CD14-positive monocyte (primary cell): ENCODE measurements at places on chromosomes 6 and 20.

GRCh38 chr20:39850821-39851330, 838.2 kb downstream of the MAFB start:
- H3K27me3 ChIP-seq: no peaks in the 10 kb centered on the region
- H3K27ac ChIP-seq: no peak overlapping the region
- no peaks in the 10 kb centered on the region for H3K36me3 ChIP-seq
- DNase-seq: no peak
- no peaks in the 10 kb centered on the region for H3K4me1 ChIP-seq

- H3K27me3 ChIP-seq: no peaks in the 10 kb centered on the region
- peaks cover 51% of the 10 kb centered on the region for H3K4me1 ChIP-seq
- H3K36me3 ChIP-seq: no peaks in the 10 kb centered on the region
- no peak for DNase-seq
These were observed 54.0 kb upstream of the SNX9 start for GRCh38 chr6:157768863-157769551.

DNA sequence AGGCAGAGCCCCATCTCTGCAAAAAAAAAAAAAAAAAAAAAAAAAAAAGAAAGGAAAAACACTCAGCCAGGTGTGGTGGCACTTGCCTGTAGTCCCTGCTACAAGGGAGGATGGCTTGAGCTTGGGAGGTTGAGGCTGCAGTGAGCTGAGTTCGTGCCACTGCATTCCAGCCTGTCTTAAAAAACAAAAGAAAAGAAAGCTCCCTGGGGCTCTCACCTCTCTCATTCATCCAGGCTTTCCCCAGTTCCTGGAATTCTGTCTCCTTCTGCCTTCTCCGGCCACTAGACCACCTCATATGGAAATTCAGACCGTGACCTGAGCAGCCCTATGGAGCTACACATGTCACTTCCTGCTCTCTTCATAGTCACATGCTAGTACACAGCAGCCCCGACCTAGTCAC, 101.1 kb upstream of the TAB2 start:
- no peak overlapping the region for H3K4me3 ChIP-seq
- no peaks in the 10 kb centered on the region for H3K27me3 ChIP-seq

DNA sequence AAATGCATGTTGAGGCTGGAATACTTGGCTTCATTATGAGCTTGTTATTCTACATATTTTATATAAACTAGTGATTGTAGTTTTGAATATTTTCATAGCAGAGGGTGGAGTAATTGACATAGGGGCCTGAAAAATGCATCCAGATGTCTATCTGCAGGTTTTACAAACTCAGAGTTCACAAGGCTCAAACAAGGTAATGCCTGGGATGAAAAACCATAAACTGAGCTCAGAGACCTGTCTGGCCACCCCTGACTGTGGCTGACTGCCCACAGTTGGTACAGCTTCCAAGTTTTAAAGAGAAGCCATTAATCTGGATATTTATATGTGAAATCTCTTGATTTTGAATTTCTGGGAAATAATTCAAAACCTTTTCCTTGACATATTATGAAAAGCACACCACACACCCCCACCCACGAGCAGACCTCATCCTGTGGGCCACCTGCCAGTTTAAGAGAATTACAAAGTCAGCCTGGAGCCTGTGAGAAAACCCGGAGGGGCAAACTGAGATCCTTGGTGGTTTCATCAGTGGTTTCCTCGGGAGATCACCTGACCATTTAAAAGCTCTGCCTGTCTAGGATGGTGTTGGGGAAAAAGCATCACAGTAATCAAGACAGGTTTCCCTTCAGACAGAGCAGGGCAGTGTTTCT, 230.1 kb downstream of the SAMD5 start:
- no peak for DNase-seq
- H3K4me3 ChIP-seq: no peak overlapping the region
- no peak overlapping the region for H3K27ac ChIP-seq
- no peaks in the 10 kb centered on the region for H3K27me3 ChIP-seq

GRCh38 chr6:131250122-131250521, 114.9 kb downstream of the AKAP7 start:
- H3K36me3 ChIP-seq: no peaks in the 10 kb centered on the region
- DNase-seq: peak; percentile 12

DNA sequence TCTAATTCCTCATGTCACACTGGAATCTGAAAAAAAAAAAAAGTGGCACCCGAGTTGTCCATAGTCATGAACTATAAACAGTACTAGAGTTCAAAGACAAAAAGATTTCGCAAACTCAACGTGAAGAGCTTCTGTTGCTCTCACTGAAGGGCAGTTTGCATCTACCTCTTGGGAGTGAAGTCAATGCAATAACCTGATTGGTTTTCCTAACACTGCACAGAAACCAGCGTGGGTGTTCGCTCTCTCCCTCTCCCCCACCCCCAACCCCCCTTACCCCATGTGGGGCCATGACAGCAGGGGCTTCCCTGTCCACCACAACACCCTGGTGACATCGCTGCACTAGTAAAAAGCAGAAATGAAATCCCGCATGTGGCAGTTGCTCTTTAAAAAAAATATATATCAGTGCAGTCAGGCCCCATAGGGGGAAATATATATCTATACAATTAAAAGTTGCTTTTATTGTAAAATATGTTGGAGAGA, 66.9 kb downstream of the GMPR start:
- H3K36me3 ChIP-seq: peaks cover 55% of the 10 kb centered on the region
- no peak overlapping the region for H3K27ac ChIP-seq
- no peak for DNase-seq
- peaks cover 4% of the 10 kb centered on the region for H3K4me1 ChIP-seq

- no peak overlapping the region for H3K27ac ChIP-seq
- H3K36me3 ChIP-seq: no peaks in the 10 kb centered on the region
- H3K27me3 ChIP-seq: no peaks in the 10 kb centered on the region
- no peak overlapping the region for H3K4me3 ChIP-seq
These were observed 1012.7 kb downstream of the EYS start for GRCh38 chr6:64694356-64694755.

DNA sequence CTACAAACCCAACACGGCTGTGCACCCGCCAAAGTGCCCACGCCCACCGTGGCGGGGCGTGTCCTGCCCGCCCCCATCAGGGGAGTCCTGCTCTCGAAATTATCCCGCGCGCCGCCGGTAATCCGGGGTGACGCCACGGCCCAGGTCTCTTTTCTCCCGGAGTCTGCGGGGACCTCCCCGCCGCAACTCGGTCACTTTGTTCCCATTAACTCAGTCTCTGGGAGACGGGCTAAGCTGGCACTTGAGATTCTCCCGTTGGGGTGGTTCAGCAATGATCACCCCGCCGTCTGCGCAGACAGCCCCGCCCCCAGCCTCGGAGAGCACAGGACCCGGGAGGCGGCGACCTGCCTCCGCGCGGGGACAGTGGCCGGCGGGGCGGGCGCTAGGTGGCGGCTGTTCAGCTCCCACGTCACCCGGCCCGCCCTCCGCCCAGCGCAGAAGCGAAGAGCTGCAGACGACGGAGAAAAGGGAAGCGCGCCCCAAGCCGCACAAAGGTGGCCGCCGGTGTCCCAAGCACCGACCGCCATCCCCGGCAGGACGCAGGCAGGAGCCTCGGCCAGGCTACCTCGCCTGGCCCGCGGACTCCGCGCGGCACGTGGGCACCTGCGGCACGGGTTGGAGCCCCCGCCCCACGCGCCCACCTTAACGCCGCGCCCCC, 31.5 kb downstream of the SF3B5 start:
- DNase-seq: peak; percentile 90
- no peaks in the 10 kb centered on the region for H3K27me3 ChIP-seq
- H3K36me3 ChIP-seq: no peaks in the 10 kb centered on the region

GRCh38 chr20:44683263-44684046, 31.7 kb upstream of the CCN5 start:
- H3K27ac ChIP-seq: no peak overlapping the region
- peak; percentile 56 for DNase-seq
- H3K4me3 ChIP-seq: no peak overlapping the region
- H3K27me3 ChIP-seq: no peaks in the 10 kb centered on the region
- no peaks in the 10 kb centered on the region for H3K4me1 ChIP-seq

GRCh38 chr6:165689699-165690098, 26.7 kb upstream of the PDE10A start:
- no peak overlapping the region for H3K4me3 ChIP-seq
- no peak for DNase-seq
- H3K27ac ChIP-seq: no peak overlapping the region

GRCh38 chr6:109482905-109483734, at the start of gene ZBTB24:
ZBTB24 (minus strand) TSS chr6:109483219; CDS start chr6:109482026, 1,193 bp downstream.
- H3K36me3 ChIP-seq: peaks cover 22% of the 10 kb centered on the region
- peak within 1 kb of the TSS; percentile 94 for H3K4me3 ChIP-seq
- peaks cover 35% of the 10 kb centered on the region for H3K4me1 ChIP-seq
- no peaks in the 10 kb centered on the region for H3K27me3 ChIP-seq

- no peaks in the 10 kb centered on the region for H3K4me1 ChIP-seq
- no peaks in the 10 kb centered on the region for H3K27me3 ChIP-seq
- no peak within 1 kb of the TSS for H3K4me3 ChIP-seq
- no peaks in the 10 kb centered on the region for H3K36me3 ChIP-seq
- no peak within 1 kb of the TSS for H3K27ac ChIP-seq
These were observed at the start of gene OR2J3 for GRCh38 chr6:29107758-29108157. OR2J3 (plus strand) TSS chr6:29108058; CDS start chr6:29111891, 3,833 bp downstream.

DNA sequence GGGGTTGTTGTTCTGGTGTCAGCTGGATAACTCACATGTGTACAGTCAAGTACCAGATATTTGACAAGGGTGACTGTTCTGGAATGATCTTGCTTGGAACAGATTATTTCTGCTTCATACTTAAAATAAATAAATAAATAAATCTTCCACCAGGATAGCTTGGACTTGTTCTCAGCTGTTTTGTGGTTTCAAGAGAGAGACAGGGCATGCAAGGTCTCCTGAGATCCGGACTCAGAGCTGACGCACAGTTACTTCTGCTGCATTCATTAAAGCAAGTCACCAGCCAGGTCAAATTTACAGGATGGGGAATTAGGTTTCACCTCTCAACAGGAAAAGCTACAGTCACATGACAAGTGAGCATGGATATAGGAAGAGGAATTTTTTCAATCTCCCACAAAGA, 285.0 kb upstream of the SPTLC3 start:
- H3K27me3 ChIP-seq: no peaks in the 10 kb centered on the region
- no peak for DNase-seq
- H3K27ac ChIP-seq: no peak overlapping the region
- H3K4me3 ChIP-seq: no peak overlapping the region
- no peaks in the 10 kb centered on the region for H3K4me1 ChIP-seq

DNA sequence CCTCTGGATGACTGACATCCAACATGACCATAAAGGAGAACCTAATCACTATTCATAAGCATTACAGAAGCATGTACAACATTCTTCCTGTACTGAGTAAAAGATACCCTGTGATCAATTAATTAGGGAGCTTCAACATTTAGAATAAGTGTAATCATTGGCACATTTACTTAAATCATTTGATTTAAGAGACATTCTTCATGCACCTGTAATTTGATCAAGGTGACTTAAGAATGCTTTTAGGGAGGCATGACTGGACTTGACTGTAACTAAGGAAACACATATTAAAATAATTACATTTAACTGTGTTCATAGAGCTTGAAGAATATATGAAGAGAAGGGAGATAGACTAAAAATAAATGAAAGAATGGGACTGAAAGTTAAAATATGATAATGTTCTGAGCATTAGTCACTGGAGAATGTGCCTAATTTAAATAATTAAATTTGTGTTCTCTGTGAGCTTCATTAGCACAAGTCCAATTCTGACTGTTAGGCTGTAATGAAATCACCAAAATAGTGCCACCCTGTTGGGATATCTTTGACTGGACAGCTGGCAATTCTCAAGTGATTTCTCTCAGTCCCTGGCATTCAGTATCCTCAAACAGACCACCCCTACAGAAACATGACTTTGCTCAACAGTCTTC, 295.5 kb upstream of the ADGRB3 start:
- DNase-seq: no peak
- no peaks in the 10 kb centered on the region for H3K36me3 ChIP-seq
- H3K4me3 ChIP-seq: no peak overlapping the region
- no peak overlapping the region for H3K27ac ChIP-seq
- H3K4me1 ChIP-seq: no peaks in the 10 kb centered on the region

DNA sequence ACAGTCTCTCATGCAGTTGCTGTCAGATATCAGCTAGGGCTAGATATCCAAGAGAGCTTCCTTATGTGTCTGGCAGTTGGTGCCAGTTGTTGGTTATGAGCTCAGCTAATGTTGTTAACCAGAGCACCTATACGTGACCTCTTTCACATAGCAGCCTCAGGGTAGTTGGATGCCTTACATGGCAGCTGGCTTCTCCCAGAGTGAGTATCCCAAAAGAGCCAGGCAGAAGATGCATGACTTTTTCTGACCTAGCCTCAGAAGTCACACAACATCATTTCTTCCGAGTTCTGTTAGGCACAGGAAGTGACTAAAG, 175.7 kb downstream of the VEGFA start:
- no peaks in the 10 kb centered on the region for H3K36me3 ChIP-seq
- no peaks in the 10 kb centered on the region for H3K27me3 ChIP-seq
- no peak overlapping the region for H3K4me3 ChIP-seq
- no peak overlapping the region for H3K27ac ChIP-seq
- DNase-seq: no peak
- H3K4me1 ChIP-seq: no peaks in the 10 kb centered on the region

DNA sequence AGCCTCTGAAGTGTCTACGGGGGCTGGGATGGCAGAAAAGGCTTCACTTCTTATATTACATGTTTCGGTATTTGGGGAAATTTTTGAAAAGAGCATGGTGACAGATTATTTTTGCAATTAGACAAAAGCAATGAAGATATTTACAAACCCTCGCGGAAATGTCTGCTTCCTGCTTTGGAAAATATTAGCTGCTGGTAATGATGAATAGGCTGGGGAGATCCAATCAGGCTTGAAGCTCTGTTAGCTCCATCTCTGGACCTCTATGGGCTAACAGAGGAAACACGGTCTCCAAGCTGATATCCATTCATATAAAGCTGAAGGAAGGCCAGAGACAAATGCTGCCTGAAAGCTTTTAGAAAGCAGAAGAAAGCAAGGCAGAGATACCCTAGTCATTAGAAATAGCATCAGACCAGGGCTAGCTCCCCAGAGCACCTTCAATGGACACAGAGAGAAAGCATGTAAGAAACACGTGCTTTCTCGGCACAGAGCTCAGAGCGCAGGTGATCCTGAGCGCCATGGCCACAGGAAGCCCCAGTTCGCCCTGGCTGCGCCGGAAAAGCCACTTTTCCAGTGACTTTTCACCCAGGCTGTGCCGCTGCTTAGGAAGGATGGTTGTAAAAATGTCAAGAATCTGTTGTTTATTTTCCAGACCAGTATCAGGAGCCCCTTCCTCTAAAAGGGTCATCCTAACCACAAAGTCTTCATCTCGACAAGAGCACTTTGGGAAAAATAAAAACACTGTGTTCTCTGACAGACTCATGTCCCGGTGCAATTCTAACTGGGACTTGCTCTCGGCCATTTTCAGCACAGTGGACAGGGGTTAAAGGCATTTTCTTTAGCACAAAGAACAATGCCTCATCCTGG, 68.5 kb upstream of the NFATC2 start:
- no peaks in the 10 kb centered on the region for H3K4me1 ChIP-seq
- H3K27me3 ChIP-seq: no peaks in the 10 kb centered on the region

GRCh38 chr20:33209789-33210188, 7.4 kb upstream of the BPIFA3 start:
- H3K36me3 ChIP-seq: no peaks in the 10 kb centered on the region
- no peak overlapping the region for H3K27ac ChIP-seq
- no peaks in the 10 kb centered on the region for H3K27me3 ChIP-seq

DNA sequence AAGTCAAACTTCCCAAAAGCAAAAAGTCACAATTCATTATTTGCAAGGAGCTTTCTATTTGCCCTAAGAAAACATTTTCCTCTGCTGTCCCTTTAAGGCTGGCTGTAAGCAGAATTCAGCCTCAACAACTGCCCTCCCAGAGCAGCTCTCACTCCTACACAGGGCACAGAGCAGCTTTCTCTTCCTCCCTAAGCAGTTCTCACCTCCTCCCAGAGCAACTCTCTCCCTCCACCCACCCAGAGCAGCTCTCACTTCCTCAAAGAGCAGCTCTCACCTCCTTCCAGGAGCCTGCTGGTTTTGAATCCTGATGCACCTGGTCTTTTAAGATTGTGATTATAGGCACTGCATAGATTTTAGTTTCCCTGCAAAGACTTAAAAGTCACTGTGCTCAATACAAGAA, 120.6 kb upstream of the TMEM181 start:
- H3K27ac ChIP-seq: no peak overlapping the region
- no peaks in the 10 kb centered on the region for H3K4me1 ChIP-seq
- H3K4me3 ChIP-seq: no peak overlapping the region
